Fibroblast of skin of abdomen (primary cell): ENCODE measurements at places on chromosomes 12 and 14.

- peak; percentile 11 for DNase-seq
Measured at GRCh38 chr14:81172881-81173280, 47.9 kb downstream of the GTF2A1 start.

- DNase-seq, result peak; percentile 73
Measured at GRCh38 chr14:75147423-75148071, 20.7 kb upstream of the NEK9 start.

DNA sequence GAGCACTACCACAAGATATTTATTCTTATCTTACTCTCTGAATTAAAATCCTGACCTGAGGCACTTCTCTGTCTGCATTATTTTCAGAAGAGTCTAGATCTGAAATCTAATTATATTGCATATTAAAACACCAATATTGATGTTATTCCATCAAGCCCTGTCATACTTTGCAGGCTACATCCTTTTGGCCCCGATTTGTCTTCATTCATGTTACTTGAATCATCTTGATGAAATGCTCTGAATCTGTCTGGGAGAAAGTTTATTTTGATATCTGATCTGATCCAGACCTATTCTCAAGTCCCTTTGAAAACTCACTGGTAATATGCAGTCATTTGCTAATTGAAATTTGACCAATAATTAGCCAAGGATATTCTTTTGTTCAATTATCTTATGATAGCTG lies 79.9 kb downstream of the BBS10 start:
- DNase-seq, result peak; percentile 56

DNA sequence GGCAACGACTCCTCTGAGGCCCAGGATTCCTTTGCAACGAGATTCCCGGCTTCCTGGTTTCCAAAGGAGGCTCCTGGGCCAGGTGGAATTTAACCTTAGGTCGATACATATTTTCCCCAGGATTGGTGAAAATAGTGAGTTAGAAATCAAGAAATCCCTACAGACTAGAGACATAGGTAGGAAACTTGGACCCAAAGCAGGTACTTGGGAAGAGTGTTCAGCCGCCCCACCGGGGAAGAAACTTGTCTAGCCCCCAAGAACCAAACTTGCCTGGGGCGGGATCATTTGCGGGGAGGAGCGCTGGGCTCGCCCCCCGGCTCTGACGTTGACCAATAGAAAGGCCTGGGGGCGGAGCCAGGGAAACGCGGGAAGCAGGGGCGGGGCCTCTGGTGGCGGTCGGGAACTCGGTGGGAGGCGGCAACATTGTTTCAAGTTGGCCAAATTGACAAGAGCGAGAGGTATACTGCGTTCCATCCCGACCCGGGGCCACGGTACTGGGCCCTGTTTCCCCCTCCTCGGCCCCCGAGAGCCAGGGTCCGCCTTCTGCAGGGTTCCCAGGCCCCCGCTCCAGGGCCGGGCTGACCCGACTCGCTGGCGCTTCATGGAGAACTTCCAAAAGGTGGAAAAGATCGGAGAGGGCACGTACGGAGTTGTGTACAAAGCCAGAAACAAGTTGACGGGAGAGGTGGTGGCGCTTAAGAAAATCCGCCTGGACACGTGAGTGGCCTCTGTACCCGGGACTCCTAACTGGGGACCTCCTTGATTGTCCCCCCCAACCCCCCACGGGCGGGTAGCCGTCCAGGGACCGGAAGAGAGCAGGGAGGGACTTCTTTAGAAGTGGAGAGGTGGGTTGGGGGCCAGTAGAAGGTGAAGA lies at the start of gene CDK2:
Gene CDK2, plus strand, starts transcription at position 423 of the 874 bp plus-strand sequence. Its CDS starts 179 bp downstream, at position 602.
- DNase-seq, result peak; percentile 75

- DNase-seq, result no peak
Measured at GRCh38 chr12:20476551-20476950, 108.2 kb downstream of the PDE3A start.

- DNase-seq, result no peak
Measured at GRCh38 chr14:101020834-101021370, 117.4 kb upstream of the RTL1 start.

DNA sequence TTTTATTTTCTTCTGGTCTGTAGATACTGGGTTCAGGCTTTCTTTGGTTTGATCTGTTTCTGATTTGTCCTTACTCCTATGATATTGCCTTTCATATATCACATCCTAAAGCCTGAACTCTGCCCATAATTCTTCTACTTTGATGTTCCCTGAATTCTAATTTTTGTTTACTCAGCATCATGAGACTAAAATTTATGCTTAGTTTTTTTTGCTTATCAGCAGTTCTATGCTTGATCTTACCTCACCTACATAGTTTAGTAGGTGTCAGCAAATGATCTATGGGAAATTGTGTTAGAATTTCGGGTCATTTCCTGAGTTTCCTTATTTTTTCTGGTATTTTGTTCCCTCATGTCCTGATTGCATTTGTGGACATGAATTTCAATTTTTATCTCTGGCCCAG lies 94.2 kb downstream of the TMEM117 start:
- DNase-seq, result no peak

GRCh38 chr12:7180685-7181084 lies 8.8 kb upstream of the PEX5 start:
- no peak for DNase-seq

DNA sequence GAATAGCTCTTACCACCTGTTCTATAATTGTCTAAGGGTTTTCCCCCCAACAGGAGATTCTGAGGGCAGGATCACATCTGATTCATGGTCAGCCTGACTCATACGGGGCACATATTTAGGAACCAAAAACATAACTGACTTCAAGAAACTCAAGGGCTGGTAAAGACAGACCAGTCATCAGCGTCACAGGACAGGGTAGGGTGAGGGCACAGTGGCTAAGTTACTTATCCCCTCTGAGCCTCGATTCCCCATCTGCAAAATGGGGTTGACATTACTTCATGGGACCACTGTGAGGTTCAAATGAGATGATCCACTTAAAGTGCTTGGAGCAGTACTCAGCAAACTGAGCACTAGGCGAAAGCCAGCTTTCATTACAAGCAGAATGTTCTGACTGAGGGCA lies 606 bp downstream of the CINP start:
- DNase-seq, result no peak

DNA sequence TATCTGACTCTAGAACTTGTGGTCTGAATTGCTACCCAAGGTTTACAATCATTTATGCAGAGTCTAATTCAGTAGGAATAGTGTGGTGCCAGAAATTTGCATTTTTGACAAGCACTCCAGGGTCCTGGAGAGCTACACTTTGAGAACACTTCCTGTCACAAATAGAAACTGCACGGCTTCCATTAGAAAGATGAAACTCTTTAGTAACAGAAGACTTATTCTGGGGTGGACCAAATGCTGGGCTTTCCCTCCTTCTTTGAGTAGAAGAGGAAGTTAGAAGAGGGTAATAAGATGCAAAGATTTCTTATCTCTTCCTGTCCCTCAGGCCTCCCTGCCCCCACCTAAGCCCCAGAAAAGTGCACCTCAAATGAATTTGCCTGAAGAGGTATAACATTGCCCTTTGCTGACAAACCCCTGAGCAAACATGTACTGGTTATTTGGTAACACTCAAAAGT lies 28.4 kb downstream of the DGLUCY start:
- DNase-seq, result no peak

DNA sequence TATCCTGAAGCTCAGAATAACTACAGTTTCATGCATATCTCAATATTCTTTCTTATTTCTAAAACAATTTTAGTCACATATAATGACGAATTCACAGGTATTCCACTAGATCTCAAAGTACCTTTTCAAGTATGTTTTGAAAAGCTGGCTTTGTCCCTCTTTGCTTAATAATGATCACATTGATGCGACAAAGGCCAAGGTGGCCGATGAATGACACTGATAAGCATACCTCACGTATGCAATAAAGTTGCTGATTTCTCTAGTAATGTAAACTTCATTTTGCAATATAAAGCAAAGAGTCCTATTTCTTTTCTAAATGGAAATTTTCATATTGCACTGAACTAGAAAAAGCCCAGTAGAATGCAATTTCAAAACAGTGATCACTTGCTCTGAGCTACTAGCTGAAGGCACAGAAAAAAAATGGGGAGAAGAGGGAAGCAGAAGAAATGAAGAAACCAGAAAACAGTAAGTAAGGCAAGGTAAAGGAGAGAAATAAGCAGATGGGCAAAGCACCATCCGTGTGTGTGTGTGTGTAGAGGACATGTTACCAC lies 29.3 kb downstream of the FGD6 start:
- no peak for DNase-seq

- no peak for DNase-seq
Measured at GRCh38 chr12:87814625-87815024, 214.6 kb downstream of the C12orf50 start.

- DNase-seq, result no peak
Measured at GRCh38 chr14:65287264-65288131, 125.0 kb upstream of the FUT8 start.

DNA sequence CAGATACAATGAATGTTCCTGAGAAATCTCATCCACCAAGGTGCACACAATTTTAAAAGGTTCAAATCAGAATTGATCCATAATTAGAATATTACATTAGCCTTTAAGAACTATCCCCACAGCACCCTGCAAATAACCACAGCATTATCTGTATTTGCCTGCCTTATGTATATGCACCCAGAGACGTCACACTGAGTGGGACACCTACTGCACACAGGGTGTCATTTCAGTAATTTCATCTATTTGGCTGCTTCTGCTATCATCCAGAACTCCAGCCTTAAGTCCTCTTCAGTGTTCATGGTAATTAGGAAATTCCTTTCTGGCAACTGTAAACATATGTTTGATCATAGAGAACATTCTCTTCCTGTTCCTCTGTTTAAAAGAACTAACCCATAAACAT lies 298.4 kb downstream of the SYT1 start:
- DNase-seq, result no peak

GRCh38 chr14:69316449-69317101 lies 56.6 kb downstream of the GALNT16 start:
- no peak for DNase-seq

- peak; percentile 10 for DNase-seq
Measured at GRCh38 chr14:74257078-74257940, 18.1 kb downstream of the VSX2 start.

DNA sequence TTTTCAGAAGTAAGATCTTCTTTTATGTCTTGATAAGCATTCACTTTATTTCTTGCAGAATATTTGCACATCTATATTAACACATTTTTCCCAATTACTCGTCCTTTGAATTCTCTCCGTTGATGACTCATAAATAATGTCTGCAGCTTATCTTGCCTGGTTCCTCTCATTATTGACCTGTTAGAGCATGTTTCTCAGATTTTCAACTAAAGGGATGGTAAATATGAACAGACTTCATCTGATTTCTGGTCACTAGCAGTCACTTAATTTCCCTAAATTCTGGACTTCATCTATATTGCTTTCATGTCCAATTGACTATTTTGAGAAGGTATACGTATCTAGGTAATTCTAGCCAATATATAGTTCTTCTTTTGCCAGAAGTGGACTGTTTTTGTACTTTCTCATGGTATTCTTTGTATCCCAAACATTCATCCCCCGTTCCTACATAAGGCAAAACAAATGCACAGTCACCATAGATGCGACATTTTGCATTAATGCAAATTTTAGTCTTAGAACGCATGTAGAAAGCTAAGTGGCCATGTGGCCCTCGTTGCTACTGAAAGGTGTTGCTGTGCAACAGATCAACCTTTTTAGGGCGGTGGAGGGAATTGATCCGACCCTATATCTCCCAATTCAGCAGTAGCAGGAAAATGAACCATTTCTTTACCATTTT lies 6.2 kb downstream of the PIK3C2G start:
- no peak for DNase-seq

- DNase-seq, result peak; percentile 24
Measured at GRCh38 chr12:121467638-121468498, 68.0 kb downstream of the RNF34 start.

GRCh38 chr14:21501568-21501967 lies 9.6 kb downstream of the METTL3 start:
- no peak for DNase-seq

DNA sequence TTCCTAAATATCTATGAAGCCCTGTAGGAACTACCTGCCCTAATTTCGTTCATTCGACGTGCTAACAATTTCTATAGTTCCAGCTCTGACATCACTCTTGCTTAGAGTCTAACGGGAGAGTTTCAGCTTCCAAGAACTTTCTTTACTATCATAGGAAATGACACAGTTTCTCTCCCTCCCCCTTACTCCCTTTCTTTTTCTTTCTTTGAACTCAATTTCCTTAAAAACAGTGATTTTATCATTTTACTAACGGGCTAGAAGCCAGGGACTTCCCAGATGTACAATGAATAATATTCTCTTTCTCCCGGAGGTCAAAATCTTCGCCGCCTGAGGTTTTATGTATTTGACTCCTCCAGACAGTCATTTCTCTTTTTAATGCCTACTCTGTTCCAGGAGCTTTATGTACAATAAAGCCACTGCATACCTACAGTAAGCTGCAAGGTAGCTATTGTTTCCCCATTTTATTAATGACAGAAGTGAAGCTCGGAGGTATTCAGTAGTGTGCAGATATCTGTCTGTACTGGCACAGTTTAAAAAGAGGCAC lies 15.7 kb downstream of the SMCO2 start:
- DNase-seq, result peak; percentile 68

GRCh38 chr12:109804820-109805761 lies 28.1 kb downstream of the TRPV4 start:
- peak; percentile 40 for DNase-seq

GRCh38 chr12:67921286-67921685 lies 68.0 kb upstream of the IFNG-AS1 start:
- no peak for DNase-seq

DNA sequence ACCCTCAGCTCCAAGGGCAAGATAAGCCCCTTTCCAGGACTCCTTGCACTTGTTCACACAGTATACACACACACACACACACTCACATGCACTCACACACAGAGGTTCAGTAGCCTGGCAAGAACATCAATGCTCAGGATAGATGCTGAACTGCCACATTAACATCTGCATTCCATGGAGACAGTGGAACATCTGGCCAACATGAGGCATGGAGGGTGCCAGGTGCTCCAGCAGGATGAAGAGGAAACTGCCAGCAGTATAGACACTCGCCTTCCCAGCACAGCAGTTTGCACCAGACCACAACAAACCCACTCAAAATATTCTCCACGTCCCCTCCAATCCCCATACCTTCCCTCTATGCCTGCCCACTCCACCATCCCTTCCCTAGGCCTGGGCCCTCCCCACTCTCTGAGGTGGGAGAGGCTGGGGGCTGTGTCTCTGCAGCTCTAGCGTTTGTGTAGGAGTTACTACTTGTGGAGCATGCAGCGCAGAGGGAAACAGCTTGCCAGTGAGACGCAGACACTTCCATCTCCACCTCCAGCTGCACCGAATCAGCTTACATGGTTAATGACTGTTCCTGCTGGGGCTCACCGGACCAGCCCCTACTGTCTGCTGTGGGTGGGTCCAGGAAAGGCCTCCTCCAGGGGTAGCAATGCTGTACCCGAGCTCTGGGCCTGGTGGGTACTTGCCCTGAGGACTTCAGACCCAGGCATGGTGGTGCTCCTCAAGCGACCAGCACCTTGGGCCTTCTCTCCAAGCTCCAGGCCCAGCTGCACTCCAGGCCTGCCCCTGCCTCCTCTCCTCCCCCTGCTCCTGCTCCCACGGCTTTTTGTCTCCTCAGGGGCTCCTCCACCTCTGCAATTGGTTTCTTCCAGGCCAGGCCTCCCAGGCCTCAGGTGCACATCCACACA lies 18.6 kb upstream of the PLEKHG3 start:
- DNase-seq, result no peak

- DNase-seq, result peak; percentile 85
Measured at GRCh38 chr14:90454041-90455000, 57.5 kb downstream of the CALM1 start.

GRCh38 chr14:88422047-88422446 lies 36.6 kb downstream of the SPATA7 start:
- no peak for DNase-seq
